LHCN-M2 (cell line): ENCODE measurements at places on chromosomes 1 and 21. TPM values are rescaled to one million over a fixed set of nuclear protein-coding genes. Genes with fewer than 3 reads are reported as not detected.

The CLDN8 gene
- not detected in 2 replicates for total RNA-seq

The KRTAP21-2 gene
- total RNA-seq = not detected in 2 replicates

The MEF2D gene
- 21.9 and 23.2 TPM in 2 replicates for total RNA-seq

The C1orf210 gene
- total RNA-seq = not detected in 2 replicates

The ZNF695 gene
- total RNA-seq = 4.1 and 5.8 TPM in 2 replicates

The CYP4B1 gene
- not detected in 2 replicates for total RNA-seq

The DNALI1 gene
- total RNA-seq = 13.3 and 13.9 TPM in 2 replicates

The REN gene
- not detected in 2 replicates for total RNA-seq

The CCDC24 gene
- 5.1 and 5.2 TPM in 2 replicates for total RNA-seq

The FAM163A gene
- not detected in 2 replicates for total RNA-seq

DNA sequence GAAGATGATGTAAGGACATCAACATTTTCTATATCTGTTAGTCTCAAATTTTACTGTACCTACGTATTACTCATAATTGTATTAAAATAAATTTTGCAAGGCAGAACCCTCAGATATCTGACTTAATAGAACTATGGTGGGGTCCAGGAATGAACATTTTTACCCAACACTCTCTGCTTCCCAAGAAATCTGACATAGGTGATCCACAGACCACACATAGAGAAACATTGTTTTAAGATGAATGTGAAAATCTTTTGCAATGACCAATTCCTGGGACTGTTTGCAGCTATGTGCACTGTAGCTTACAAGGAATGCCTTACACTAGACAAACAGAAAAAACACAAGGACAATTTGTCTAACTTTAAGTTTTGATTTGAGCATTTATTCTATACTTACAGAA is 645.6 kb upstream of the ADGRL2 start:
- DNase-seq = no peak

GRCh38 chr1:2543543-2544092 is 12.6 kb upstream of the TNFRSF14 start:
- no peak for DNase-seq

DNA sequence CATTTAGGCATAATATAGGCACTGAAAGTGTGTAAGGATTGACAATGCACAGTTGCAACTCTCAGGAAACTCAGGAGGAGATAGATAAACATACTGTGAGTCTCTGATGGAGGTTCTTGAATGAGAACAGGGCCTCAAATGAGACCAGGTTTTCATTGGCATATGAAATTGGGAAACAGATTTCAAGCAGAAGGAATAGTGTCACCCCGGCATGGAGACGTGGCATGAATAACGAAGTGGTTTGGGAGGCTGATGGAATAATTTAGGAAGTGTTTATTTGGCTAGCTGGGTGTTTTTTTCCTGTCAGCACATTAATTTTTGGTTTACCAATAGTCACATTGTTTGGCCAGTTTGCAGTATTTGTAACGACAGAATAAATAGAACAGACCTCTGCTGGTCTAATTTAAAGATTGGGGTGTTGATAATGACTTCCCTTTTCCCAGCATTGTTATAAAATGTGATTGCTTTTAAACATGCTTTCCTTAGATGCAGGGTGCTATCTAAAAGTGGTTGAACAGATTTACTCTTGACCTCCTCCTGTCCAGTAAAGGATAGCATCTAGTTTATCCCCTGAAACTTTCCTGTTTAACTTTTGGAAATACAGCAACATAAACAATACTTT is 132.0 kb downstream of the C1orf21 start:
- DNase-seq = no peak

- DNase-seq = no peak
Measured at GRCh38 chr1:112870887-112871646, 84.9 kb downstream of the SLC16A1 start.

- DNase-seq = no peak
Measured at GRCh38 chr1:29811247-29811646, 574.9 kb downstream of the PTPRU start.

GRCh38 chr1:150508982-150509381 is 1.1 kb downstream of the ECM1 start:
- DNase-seq = no peak

DNA sequence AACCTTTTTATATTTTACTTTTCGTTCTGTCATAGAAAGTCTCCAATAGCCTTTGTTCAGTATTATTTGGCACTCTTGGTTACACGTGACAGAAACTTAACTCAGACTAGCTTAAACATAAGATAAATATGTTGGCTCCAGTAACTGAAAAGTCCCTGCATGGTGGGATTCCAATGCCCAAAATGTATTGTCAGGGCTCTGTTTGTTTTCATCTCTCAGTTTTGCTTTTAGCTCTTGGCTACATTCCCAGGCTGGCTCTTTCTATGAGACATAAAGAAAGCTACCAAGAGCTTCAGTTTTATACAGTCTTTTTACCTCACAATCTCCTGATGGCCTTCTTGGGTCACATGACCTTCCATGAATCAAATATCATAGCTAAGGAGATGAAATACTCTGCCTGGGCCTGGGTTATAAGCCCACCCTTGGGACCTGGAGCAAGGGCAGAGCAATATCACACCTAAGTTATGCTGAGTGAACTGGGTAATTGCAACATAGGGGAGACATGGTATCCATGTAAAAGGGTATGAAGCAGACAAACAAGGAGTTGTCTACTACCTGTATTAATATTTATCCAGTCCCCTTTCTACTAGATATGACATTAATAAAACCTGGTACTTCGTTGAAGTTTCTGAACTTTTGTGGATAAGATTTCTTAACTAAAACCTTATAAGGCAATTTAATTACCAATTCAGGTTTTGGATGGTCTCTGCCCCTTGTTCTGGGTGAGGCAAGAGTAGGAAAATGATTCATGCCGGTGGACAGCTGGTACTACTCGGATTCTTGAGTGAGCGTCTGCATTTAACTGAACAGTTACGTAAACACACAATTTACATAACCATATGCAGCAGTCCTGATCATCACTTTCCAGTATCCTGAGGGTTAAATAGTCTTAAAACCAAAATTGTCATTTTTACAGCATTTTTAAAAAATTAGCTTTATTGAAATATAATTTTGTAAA is 442.3 kb downstream of the GPATCH2 start:
- DNase-seq = peak; percentile 31

GRCh38 chr1:183806125-183806524 is 1.2 kb downstream of the RGL1 start:
- peak; percentile 40 for DNase-seq

GRCh38 chr1:93501399-93501798 is 53.5 kb downstream of the FNBP1L start:
- no peak for DNase-seq

DNA sequence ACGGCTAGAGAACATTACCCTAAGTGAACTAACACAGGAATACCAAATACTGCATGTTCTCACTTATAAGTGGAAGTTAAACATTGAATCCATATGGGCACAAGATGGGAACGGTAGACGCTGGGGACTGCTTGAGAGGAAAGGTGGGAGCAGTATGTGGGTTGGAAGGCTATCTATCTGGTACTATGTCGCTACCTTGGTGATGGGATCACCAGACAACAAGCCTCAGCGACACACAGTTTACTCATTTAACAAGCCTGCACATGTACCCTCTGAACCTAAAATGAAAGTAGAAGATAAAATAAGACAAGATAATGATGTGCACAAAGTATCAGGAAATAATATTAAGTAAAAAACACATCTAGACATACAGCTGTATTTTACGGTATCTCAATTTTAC is 819 bp downstream of the PYHIN1 start:
- no peak for DNase-seq

DNA sequence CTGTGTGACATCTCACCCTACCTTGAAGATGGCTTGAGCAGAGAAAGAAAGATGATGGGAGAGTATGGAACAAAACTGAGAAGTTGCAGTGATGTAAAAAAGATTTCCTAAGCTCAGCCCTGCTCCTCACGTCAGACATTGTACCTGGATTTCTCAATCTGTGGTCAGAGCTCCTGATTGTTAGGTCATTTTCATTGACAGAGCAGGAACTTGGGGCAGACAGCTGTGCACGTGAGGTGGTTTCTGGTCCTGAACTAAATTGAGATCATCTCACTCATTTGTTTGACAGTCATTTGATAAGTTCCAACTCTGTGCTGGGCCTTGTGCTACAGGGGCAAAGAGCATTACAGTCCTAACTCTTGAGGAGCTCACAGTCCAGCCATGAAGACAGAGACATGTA is 10.2 kb downstream of the TRAF3IP3 start:
- no peak for DNase-seq

DNA sequence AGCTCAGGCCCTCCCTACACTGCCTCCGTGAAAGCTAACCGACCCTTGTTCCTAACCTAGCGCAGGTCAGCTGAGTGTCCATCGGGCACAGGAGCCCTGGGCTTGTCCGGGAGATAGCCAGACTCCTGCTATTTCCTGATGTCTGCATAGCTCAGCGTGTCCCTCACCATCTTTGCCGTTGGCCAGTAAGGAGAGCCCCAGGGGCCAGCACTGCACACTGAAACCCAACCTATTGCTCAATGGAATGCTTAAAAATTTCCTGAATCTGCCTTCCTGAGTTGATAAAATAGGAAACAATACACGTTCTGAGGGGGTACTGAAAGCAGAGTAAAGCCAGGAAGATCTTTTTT is 2.2 kb downstream of the RUNX1 start:
- peak; percentile 58 for DNase-seq

DNA sequence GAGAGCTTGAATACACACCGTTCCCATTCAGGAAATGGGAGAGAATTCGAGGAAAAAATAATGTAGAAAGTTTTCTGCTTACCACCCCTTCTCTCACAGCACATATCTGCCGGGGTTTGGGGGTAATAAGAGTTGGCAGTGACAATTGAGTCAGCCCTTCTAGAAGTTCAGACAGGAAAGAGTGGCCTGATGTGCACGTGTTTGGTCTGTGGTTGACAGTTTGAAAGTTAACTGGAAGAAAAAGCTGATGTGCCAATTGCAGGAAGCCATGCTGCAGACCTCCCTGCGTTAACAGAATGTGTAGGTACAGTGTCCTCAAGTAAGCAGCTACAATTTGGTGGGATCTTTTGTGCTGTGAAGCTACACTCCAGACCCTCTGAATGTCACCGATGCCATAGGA is 50.9 kb downstream of the DHX9 start:
- DNase-seq = no peak

- no peak for DNase-seq
Measured at GRCh38 chr1:229295745-229296144, 24.8 kb downstream of the RAB4A start.
